Esophagus muscularis mucosa (tissue), 4 donors: ENCODE measurements at places on chromosomes 6 and 20.

- peak; percentile 26 for DNase-seq
Observed at GRCh38 chr6:139407718-139408222, 33.3 kb upstream of the CITED2 start.

DNA sequence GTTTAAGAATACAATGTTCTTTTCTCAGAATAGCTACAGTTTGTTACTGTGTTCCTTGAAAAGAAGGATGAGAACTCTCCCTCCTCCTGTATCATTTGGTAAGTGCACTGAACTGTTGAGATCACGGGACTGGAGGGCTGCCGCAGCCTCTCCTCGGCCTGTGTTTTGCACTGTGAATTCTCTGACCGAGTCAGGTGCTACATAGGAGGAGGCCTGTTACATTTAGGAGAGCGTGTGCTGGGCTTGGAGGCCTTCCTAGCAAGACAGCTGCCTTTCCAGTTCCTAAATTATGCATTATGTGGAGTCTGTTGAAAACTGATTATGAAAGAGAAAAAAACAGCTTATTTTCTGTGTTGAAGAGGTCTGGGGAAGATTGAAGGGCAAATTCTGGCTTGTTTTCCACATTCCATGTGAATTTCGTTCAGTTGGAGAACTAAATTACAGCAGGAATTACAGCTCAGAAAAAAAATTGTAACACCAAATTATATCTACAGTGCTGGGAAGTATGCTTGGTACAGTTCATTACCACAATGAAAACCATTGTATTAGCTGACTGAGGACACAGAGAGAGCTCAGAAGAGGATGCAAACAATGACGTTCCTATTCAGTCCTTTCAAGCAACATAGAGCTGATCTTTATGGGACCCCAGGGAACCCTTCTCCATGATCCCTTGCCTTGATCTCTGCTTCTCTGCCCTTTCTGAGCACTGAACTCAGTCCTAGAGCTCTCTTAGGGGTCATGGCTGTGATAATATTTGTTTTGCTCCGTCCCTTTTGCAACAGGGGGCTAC lies 2.8 kb downstream of the TMC2 start:
- DNase-seq: no peak

DNA sequence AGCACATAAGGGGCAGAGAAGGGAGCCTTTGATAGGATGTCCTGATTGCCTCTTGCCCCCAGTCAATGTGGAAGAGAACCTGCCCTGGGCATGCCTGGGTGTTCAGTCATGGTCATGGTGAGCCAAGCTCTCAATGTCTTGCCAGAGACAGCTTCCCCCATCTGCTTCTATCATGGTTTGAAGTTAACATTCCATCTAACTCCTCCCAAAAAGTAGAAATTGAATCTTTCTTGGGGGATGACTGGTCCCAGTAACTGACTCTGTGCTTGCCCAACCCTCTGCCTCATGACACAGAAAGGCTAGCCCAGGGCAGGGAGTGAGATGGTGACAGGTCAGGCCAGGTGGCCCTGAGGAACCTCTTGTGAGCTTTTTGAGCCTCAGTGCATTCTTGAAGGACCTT lies 60.1 kb downstream of the ADTRP start:
- DNase-seq: no peak

GRCh38 chr6:386688-387266 lies 4.8 kb upstream of the IRF4 start:
- DNase-seq: peak; percentile 91

GRCh38 chr6:105892577-105893262 lies 193.4 kb upstream of the PRDM1 start:
- peak; percentile 53 for DNase-seq

GRCh38 chr6:3615391-3616380 lies 135.8 kb downstream of the PXDC1 start:
- peak; percentile 75 for DNase-seq

- no peak for DNase-seq
Observed at GRCh38 chr6:68778356-68779020, 143.4 kb downstream of the ADGRB3 start.

GRCh38 chr6:36598739-36599318 lies 4.7 kb downstream of the SRSF3 start:
- DNase-seq: no peak

DNA sequence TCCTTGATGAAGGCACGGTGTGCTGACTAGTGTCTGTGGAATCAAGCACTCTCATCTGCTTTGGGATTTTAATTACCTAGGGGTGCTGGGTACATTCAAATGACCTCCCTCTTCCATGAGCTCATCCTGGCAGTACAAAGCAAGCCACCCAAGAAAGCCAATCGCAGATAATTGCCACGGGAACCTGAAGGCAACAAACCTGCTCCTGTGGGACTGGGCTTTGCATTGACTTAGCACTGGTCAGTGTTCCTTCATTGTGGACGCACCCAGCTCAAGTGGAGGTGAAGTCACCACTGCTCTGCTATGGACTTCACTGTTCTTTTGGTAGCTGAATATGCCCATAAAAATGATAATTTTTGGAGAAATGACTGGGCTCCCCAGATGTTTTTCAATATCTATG lies 261.6 kb upstream of the FERMT1 start:
- DNase-seq: no peak

- no peak for DNase-seq
Observed at GRCh38 chr20:9054176-9054575, 14.7 kb upstream of the PLCB4 start.

- no peak for DNase-seq
Observed at GRCh38 chr20:25739615-25740320, 43.1 kb upstream of the ZNF337 start.

- DNase-seq: no peak
Observed at GRCh38 chr20:63292292-63292701, 689 bp upstream of the COL20A1 start.

GRCh38 chr6:166152660-166153059 lies 15.0 kb downstream of the TBXT start:
- no peak for DNase-seq

- DNase-seq: no peak
Observed at GRCh38 chr6:21804941-21805610, 211.5 kb downstream of the SOX4 start.

GRCh38 chr20:56427797-56428196 lies 15.7 kb downstream of the CASS4 start:
- DNase-seq: no peak

DNA sequence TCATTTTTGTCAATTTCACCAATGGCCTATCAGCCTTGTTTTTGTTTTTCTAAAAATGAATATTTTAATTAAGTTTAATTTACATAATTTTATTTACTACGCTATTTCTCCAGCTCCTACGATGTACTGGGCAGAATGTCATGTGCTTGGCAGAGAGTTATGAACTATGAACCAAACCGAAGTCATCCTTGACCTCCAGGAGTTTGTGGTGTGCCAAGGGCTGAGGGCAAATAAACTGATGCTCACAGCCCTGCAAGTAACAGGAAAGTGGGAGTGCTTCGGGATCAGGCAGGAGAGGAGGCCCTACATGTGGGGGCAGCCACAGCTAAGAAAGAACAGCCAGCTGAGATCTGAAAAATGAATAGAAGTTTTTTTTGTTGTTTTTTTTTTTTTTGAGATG lies 38.6 kb downstream of the ZNF217 start:
- no peak for DNase-seq

- DNase-seq: no peak
Observed at GRCh38 chr20:36847710-36848040, 28.3 kb upstream of the TLDC2 start.

GRCh38 chr6:26275663-26276062 lies 89.3 kb upstream of the BTN3A2 start:
- DNase-seq: no peak

DNA sequence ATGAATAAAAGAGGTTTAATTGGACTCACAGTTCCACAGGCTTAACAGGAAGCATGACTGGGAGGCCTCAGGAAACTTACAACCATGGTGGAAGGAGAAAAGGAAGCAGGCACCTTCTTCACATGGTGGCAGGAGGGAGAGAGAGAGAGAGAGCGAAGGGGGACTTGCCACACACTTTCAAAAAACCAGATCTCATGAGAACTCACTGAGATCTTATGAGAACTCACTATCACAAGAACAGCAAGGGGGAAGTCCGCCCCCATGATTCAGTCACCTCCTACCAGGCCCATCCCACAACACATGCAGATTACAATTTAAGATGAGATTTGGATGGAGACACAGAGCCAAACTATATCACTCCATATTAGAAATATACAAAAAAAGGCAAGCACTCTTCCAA lies 6.1 kb upstream of the SIRPD start:
- no peak for DNase-seq

DNA sequence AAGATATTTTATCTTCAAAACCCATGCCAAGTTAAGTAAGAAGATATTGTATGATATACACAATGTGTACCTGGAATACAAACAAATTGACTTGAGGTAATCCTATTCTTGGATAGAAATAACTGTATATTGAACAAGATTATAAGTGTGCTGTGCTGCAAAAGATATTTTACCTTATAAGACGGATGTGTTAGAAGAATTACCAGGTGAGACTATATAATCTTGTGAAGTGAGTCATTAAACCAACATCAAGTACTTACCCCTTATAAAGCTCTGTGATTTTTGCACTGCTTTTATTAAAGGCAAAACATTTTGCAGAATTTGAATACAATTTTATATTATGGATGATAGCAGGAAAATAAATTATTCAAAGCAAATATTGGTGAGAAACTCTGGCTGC lies 570.0 kb downstream of the MMUT start:
- DNase-seq: no peak

- DNase-seq: no peak
Observed at GRCh38 chr20:29409833-29410805, 1847.3 kb upstream of the DEFB115 start.

- DNase-seq: no peak
Observed at GRCh38 chr6:156219973-156220372, 557.2 kb upstream of the ARID1B start.

- DNase-seq: peak; percentile 93
Observed at GRCh38 chr6:138692058-138692977, 81.3 kb upstream of the CCDC28A start.

DNA sequence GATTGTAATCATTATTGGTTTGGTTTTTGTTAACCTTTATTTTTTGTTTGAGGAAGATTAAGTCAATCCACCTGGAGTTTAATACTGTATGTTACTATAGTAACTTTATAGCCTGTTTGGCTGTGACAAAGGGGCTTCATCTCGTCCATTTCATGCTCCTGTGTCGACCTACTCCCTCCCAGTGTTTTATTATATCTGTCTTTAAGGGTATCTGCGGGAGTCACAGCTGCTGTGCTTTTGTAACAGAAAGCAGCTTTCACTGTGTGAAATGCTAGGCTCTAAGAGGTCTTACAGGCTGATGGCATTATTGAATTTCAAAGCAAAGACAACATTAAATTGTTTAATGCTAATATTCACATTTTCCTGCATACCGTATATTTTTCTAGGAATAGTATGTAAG lies 698.0 kb upstream of the POU3F2 start:
- DNase-seq: no peak

DNA sequence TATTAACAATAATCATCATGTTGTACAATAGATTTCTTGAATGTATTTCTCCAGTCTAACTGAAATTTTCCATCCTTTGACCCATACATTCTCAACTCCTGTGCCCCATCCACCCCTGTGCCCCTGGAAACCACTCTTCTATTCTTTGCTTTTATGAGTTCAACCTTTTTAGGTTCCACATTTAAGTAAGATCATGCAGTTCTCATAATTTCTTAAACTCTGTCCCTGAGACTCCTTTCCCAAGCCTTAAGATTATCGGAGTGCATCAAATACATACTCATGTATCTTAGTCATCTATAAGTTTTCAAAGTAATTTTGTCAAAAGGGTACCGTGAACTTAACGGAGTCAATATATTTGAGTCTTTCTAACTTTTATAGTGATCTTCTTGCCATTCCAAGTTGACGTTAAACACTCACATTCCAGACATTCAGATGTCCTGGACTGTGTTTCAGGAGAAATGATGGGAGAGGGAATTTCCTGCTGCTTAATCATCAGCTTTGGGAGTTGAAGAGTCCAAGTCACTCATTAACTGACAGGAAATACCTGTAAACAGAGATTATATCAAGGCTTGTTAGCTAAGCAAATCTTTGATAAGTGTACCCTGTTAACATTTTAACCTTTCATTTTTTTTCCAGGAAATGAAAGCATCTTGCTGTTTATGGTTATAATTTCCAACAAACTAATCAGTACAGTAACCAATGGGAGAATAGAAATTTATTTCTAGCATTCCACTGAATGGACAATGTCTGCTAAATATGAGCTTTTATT lies 73.3 kb downstream of the ADGRG6 start:
- DNase-seq: no peak

DNA sequence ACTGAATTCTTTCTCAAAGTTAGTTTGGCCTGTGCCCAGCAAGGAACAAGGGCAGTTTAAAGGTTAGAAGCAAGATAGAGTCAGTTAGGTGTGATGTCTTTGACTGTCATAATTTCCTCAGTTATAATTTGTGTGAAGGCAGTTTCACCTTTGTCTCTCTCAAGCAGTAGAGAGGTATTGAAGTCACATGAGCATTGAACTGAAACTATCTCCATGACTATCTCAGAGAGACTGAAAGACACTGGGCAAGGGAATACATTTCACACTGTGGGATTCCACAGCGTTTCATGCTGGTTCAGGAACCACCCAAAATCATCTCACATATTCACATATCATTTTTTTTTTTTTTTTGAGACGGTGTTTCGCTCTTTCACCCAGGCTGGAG lies 366.1 kb downstream of the PREX1 start:
- no peak for DNase-seq

- DNase-seq: no peak
Observed at GRCh38 chr6:129432738-129433137, 277.2 kb downstream of the ARHGAP18 start.

DNA sequence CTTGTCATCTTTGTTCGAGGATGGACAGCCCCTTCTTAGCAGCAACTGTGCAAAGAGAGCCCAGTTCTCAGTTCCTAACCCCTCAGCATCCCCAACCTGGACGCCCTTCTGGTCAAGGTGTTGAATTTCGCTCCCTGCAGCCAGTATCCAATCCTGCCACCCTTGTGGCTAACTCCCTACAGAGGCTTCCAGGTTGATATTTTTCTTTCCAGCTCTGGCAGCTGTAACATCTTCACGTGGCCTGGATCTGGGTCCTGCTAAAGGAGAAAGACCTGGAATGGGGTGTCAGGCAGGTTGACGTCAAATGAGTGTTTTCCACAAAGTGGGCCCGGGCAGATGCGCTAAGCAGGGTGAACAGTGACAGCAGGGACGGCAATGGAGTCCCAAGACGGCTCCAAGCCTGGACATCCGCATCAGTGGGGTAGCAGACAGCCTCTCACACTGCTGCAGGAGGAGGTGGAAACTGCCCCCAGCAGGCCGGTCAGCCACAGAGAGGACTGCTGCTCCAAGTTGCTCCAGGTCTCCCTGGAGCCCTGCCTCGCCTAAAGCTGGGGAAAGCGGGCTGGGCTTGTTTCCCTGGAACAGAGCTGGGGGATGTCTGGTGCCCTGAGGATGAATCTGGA lies 1.0 kb upstream of the YTHDF1 start:
- DNase-seq: no peak

- DNase-seq: no peak
Observed at GRCh38 chr20:24956001-24956841, 7.2 kb downstream of the CST7 start.
